ENCODE measurements at places on chromosomes 16 and 17. TPM values are rescaled to one million over a fixed set of nuclear protein-coding genes. Genes with fewer than 3 reads are reported as not detected.

SP2 gene
- polyA plus RNA-seq, result 13.6 TPM

DNA sequence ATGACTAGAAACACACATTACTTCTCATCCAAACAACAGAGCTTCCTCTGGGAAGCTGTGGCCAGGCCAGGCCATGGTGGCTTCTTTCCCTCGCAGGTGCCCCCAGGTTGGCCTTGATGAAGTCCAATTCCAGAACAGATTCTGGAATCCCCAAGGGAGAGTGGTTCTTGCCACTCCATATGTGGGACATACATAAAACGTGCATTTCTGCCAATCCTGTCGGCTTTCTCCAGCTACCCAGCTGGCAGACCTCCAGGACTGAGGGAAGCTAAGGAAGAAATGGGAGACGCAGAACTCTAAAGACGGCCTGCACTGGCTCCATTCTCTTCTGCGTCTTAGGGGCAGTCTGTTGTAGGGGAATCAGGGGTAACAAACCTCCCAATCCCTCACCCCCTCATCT is 219.2 kb upstream of the CDH5 start:
- no peak for DNase-seq

- DNase-seq, result no peak
Measured at GRCh38 chr17:43906951-43907424, 348 bp downstream of the MPP2 start.

DNA sequence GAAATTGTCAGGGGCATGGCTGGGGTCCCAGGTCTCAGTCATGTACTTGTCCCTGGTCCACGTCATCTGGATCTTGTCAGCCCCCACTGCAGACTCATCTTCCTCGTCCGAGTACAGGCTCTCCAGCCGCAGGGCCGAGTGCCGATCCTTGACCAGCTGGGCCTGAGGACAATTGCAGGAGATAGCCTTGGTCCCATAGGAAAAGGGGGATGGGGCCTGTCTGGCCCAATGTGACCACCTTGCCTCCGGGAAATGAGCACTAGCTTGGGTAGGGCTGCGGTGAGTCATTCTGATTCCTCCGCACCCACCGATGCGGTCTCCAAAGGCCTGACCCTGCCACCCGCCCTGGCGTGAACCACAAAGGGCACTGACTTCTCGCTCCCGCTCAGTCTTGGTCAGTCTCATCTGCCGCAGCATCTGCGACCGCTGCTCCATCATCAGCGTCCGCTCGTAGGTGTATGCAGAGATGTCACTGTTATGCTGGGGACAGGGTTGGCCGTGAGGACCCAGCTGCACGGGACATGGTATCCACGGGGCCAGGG is 1.5 kb upstream of the LCAT start:
- no peak for DNase-seq

GRCh38 chr16:67542464-67542863 is 13.8 kb downstream of the RIPOR1 start:
- no peak for DNase-seq
